Mononuclear cell (primary cell): ENCODE measurements at places on chromosomes 2 and 18. TPM values are rescaled to one million over a fixed set of nuclear protein-coding genes. Genes with fewer than 3 reads are reported as not detected.

CD8A gene
- 25.6 TPM for total RNA-seq

SERPINB7 gene
- total RNA-seq: not detected

MDH1 gene
- total RNA-seq: 90.6 TPM

FZD7 gene
- 0.63 TPM for total RNA-seq

FKBP7 gene
- total RNA-seq: 0.21 TPM

SP5 gene
- total RNA-seq: not detected

CCDC178 gene
- not detected for total RNA-seq

FKBP1B gene
- 4.5 TPM for total RNA-seq

ASAP2 gene
- total RNA-seq: 4.6 TPM
